Astrocyte (in vitro differentiated cells and primary cell): ENCODE measurements at places on chromosomes 16 and 17. TPM values are rescaled to one million over a fixed set of nuclear protein-coding genes. Genes with fewer than 3 reads are reported as not detected.

- DNase-seq: no peak
Observed at GRCh38 chr16:7849841-7850240, 517.2 kb downstream of the RBFOX1 start.

PPY gene
- not detected in 2 replicates for total RNA-seq

GRCh38 chr16:78509965-78510364 lies 410.5 kb downstream of the WWOX start:
- no peak for DNase-seq

DRC7 gene
- total RNA-seq: not detected in 2 replicates

- no peak for DNase-seq
Observed at GRCh38 chr17:76379275-76379641, 5.2 kb upstream of the SPHK1 start.

- peak; percentile 8 for DNase-seq
Observed at GRCh38 chr16:65624666-65625065, 502.8 kb upstream of the CDH11 start.

FADS6 gene
- total RNA-seq: not detected in 2 replicates

CORO1A gene
- total RNA-seq: 3.1 and 4.0 TPM in 2 replicates

DNA sequence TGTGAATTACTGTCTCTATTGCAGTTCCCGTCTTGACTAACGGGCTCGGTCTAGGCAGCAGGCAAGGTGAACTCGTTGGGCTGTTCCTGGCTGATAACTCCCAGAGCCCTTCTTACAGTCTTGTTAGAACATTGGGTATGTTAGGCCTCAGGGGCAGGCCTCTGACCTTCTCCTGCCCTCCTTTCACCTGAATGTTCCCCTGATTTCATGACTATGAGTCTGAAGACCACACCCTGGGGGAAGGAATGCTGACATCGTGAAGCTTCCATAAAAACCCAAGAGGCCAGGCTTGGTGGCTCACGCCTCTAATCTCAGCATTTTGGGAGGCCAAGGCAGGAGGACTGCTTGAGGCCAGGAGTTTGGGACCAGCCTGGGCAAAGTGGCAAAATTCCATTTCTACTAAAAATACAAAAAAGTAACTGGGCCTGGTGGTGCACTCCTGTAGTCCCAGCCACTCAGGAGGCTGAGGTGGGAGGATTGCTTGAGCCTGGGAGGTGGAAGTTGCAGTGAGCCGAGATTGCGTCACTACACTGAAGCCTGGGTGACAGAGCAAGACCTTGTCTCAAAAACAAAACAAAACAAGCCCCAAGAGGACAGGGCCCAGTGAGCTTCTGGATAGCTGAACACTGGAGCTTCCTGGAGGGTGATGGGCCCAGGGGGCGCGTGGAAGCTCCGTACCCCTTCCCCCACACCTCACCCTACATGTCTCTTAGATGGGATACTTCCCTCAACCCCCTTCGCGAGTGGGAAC lies 47.8 kb upstream of the FBXO47 start:
- DNase-seq: no peak

DNA sequence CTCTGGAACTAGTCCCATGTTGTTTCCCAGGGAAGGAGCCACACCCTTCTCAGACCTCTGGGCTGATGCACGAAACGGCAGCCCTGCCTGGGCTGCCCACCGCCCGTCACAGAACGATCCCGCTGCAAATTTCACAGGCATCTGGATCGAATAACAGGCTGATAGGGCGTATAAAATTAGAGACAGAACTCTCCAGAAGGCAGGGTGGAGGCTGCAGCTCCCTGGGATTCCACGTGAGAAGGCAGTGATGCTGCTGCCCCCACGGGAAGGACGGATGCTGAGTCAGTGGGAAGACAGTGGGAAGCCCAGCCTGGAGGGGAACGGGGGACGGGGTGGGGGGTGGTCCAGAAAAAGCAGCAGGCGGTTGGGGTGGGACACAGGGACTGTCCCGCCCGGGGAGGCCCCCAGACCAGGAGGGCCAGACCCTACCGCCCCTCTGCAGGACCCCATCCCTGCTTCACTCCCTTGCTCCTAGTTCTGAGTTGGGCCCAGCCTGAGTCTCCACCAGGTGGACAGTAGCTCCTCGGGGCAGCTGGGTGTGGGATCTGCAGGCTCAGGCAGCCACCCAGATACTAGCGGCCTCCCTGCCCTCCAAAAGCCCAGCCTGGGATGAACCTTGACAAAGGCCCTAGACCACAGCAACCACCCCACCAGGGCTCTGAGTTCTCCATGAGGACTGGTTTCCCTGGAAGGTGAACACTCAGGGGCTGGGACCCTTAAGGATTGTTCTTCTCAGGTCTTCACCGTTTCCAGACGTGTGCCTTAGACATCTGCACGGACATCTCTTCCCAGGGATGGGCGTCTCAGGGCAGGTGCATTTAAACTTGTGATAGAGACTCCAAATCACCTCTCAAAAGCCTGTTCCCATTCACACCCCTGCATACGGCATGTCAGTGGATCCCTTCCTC lies 117.8 kb downstream of the METRNL start:
- no peak for DNase-seq

- DNase-seq: no peak
Observed at GRCh38 chr16:70364399-70364798, 17.7 kb downstream of the DDX19A start.

GRCh38 chr17:32445497-32445896 lies 1.2 kb downstream of the PSMD11 start:
- no peak for DNase-seq

ITPRIPL2 gene
- 47.8 and 49.4 TPM in 2 replicates for total RNA-seq

DNA sequence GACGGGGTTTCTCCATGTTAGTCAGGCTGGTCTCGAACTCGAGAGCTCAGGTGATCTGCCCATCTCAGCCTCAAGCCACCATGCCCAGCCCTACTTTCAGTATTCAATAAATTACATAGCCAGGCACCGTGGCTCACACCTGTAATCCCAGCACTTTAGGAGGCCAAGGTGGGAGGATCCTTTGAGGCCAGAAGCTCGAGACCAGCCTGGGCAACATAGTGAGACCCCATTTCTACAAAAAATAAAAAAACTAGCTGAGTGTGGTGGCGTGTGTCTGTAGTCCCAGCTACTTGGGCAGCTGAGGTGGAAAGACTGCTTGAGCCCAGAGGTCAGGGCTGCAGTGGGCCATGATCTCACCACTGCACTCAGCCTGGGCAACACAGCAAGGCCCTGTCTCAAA lies 8.2 kb downstream of the MIEN1 start:
- no peak for DNase-seq

DNA sequence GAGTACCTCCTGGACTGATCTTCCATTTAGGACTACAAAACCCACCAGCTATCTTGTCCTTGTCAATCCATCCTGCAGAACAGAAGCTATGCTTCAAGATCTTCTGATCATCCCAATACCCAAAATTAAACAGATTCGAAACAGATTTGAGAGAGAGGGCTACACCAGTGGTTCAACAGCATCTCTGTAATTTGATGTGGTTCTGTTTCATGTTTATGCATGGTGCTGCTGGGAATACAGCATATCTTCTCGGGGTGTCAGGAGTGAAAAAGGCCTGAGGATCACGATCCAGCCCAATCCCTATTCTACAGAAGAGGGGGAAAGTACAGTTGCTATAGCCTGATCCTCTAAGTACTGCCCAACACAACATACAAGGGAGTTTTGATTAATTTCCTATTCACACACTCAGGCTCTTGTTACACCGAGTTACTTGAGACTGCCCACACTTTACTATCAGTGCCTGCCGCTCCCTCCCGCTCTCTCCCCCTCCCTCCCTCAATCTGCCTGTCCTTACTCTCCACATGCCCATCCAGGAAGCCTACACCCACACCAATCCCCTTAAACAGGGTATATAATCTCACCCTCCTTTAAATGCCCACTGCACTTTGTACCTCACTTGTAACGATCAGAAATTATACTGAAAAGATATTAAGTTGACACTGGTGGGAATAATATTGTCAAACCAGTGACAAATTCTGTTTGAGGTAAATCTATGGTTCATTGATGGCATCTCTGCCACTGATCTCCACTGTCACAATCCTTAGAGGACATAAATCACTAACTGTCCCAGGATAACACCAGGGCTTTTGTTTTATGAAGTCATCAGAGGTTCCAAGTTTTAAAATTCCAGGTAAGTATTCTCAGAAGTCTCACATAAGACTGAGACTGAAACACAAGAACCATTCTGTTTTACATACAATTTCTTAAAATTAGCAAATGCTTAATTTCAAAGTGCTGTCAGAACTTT lies 89.3 kb upstream of the PLEKHM1 start:
- no peak for DNase-seq

- DNase-seq: no peak
Observed at GRCh38 chr16:4698321-4699045, 5.1 kb downstream of the NUDT16L1 start.

- DNase-seq: no peak
Observed at GRCh38 chr17:63679214-63679613, 20.7 kb downstream of the LIMD2 start.

NAGS gene
- 0.91 and 1.0 TPM in 2 replicates for total RNA-seq

DNA sequence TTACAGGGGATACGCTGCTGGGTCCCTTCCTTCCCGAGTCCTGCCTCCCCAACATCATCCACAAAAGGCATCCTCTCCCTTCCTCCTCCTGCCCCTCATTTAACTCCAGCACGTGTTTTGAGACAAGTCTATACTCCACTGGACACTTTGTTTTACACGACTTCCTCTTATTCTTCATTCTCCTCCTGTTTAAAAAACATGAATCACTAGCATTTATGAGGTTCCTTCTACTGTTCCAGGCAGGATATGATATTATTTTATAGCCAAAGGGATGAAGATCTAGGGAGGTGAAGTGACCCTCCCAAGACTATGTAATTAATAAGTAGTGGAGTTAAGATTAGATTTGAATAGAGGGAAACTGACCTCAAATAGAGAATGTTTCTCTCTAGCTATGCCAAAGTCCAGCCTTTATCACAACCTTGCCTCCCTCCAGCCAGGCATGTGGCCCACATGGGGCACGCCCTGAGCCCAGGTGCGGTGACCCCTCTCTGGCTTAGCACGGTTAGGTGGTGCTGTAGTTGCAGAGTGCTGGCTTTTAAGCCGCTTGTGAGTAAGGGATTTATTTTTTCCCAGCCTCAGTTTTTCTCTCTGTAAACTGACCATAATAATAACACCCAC lies 1.3 kb upstream of the HSD17B2 start:
- DNase-seq: no peak

KRTAP9-4 gene
- total RNA-seq: not detected in 2 replicates

GRCh38 chr16:35208001-35208935 lies 1748.9 kb downstream of the TP53TG3F start:
- no peak for DNase-seq

DNA sequence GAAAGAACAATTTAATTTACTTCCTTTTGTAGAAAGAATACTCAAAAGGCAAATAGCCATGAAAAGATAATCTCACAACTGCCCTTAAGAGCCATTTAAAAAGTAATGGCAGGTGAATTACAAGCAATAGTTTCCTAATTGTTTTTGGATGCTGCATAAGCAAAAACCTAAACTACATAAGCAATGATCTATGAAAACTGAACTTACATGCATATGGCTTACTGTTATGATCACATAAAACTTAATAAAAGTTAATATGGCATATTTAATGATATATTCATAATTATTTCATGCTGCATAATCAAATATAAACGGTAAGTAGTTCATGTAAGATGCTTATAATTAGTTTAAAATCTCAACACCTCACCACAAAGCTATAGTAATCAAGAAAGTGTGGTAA lies 18.6 kb downstream of the BRCA1 start:
- DNase-seq: no peak

- DNase-seq: no peak
Observed at GRCh38 chr17:68853439-68853838, 101.8 kb downstream of the ABCA8 start.

DNA sequence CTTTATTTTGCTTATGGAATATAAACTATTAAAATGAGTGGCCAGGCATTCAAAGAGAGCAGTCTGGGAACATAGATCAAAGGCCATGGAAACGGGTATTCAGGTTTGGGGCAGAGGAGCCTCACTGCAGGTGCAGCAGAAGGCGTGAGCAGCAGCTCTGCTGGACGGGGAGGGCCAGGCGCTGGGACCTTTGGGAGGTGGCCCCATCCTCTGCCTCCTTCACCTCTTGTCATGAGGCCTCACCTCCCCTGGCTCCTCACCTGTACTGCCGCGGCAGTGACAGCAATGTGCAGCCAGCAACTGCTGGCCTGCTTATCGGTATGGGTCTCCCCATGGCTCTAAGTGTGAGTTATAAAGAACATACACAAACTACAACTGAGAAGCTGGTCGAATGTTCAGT lies 109.4 kb downstream of the CDK5R1 start:
- DNase-seq: no peak

- no peak for DNase-seq
Observed at GRCh38 chr17:79919164-79919585, 79.9 kb upstream of the CBX4 start.

- DNase-seq: no peak
Observed at GRCh38 chr17:75776386-75777295, 8.0 kb upstream of the UNK start.

NOTUM gene
- 0.89 and 1.7 TPM in 2 replicates for total RNA-seq

CMTM2 gene
- total RNA-seq: not detected in 2 replicates

GRCh38 chr16:12907670-12908233 lies 6.4 kb downstream of the SHISA9 start:
- DNase-seq: no peak

GRCh38 chr17:49403514-49404289 lies 11.0 kb downstream of the PHB1 start:
- DNase-seq: no peak

DNA sequence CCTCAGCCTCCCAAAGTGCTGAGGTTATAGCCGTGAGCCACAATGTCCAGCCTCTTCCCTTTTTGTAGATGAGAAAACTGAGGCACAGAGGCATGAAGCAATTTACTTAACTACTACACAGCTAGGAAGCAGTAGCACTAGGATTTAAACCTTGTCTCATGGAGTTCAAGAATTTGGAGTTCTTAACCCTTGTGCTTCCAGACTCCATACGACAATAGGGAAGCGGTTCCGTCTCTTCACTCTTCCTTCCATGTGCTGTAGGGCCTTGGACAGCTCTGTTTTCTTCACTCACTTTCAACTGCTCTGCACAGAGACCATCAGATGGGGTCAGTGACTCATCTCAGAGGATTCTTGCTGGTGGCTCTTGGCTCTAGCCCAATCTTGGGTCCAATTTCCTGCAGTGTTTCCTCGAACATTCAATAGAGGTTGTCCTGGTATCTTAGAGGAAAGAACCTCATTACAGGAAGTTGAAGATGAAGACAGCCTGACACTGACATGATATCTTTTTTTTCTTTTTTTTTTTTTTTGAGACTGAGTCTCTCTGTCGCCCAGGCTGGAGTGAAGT lies 19.3 kb downstream of the ITGAL start:
- DNase-seq: peak; percentile 77

- peak; percentile 37 for DNase-seq
Observed at GRCh38 chr17:38881600-38882191, 11.8 kb downstream of the LASP1 start.

- no peak for DNase-seq
Observed at GRCh38 chr17:50468304-50469207, at the start of gene CHAD. CHAD (minus strand) TSS chr17:50468880; CDS start chr17:50468813, 67 bp downstream.

COASY gene
- 52.0 and 54.2 TPM in 2 replicates for total RNA-seq
